Lung microvascular endothelial cell (primary cell): ENCODE measurements at places on chromosomes 3 and 15. TPM values are rescaled to one million over a fixed set of nuclear protein-coding genes. Genes with fewer than 3 reads are reported as not detected.

DNA sequence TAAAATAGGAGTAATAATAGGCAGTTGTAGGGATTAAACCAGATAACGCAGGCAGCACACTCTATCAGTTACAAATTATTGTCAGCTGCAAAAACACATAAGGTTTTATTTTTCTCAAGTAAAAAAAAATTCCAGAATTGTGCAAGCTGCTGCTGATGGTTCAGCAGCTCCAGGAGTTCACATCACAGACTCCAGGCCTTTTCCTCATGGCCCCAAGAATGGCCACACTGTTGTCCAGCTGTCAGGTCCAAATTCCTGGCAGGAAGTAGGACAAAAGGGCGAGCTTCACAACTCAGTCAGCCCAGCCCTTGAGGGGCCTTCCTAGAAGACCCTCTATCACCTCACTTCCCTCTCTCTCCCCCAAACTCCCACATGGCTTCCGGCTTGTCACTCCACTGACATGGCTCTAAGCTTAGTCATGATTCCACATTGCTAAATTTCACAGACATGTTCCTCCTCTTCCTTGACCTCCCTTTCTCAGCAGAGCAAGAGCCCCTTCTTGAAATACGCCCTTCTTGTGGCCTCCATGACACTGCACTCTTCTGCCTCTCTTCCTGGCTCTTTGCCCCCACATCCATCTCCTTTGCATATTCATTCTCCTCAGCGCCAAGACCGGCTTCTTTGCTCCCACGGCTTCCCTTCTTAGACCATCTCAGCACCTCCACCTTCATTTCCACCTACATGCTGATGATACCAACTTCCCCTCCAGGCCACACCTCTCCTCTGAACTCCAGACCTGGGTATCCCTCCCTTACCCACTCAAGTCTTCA lies 27.4 kb upstream of the FAM174B start:
- no peak for DNase-seq

GRCh38 chr15:29242456-29243242 lies 27.0 kb downstream of the NSMCE3 start:
- no peak for DNase-seq

GRCh38 chr3:36707623-36708409 lies 56.5 kb downstream of the DCLK3 start:
- DNase-seq: peak; percentile 24

DNA sequence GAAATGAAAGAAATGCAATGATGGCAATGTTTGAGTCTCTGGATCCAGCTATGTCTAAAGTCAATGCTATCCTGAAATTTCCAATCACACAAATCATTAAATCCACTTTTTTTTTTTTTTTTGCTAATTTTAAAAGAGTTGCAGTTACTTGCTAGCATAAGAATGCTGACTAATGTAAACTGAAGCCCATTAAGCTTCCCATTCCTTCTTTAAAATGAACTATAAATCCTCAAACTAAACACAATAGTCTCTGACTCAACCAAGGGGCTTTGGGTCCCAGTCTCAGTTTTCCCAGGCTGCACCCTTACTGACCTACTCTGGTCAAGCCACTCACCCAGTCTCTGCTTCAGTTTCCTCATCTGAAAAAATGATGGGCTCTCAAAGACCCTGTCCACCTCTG lies 361.1 kb downstream of the ERC2 start:
- no peak for DNase-seq

Gene C15orf62
- 0.22 and 0.40 TPM in 2 replicates for total RNA-seq

Gene ARRDC4
- total RNA-seq: 0.79 and 0.87 TPM in 2 replicates

Gene RTP1
- not detected in 2 replicates for total RNA-seq

DNA sequence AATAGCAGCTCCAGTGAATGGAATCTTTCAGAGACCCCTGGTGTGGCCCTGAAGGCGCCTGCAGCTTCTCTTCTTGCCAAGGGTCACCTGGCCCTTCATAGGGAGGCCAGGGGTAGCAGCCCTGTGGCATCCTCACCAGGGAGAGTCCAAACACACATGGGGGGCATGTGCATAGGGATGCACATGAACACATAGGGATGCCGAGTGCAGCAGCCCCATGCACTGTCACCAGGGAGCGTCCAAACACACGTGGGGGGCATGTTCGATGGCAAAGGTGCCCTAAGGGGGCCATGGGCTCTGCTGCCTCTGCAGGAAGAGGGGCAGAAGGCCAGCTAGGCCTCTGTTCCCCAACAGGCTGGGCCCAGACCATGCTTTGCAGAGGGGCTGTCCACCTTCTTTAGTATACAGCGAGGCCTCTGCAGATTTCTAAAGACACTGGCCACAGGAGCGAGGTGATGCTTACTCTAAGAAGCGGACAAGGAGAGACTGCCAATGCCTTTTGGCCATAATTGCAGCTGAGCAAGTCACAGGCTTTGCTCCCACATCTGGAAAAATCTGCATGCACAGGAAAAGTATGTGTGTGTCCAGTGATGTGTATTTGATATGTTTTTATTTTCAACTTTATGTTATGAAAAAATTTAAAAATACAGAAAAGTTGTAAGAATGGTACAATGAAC lies 21.0 kb downstream of the ANAPC13 start:
- DNase-seq: no peak

GRCh38 chr3:48970586-48970985 lies 19.5 kb upstream of the P4HTM start:
- DNase-seq: no peak

GRCh38 chr15:91678003-91678402 lies 175.5 kb upstream of the SLCO3A1 start:
- DNase-seq: no peak

GRCh38 chr3:8574040-8574669 lies 70.4 kb downstream of the SSUH2 start:
- no peak for DNase-seq

DNA sequence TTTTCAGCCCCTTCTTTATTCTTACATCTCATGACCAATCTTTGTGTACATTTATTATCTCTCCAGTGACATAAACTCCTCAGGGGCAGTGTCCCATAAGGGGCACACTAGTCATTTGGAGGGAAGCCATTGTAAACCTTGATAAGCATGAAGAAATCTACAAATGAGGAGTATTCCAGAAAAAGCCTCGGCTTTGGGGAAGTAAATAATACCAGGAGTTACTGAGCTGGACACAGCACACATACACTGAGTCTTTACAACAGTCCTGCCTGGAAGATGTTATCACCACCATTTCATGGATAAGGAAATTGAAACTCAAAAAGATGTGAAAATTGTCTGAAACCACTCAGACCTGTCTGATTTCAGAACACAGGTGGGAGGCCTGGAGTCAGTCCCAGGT lies 15.4 kb upstream of the POLR2M start:
- DNase-seq: no peak

DNA sequence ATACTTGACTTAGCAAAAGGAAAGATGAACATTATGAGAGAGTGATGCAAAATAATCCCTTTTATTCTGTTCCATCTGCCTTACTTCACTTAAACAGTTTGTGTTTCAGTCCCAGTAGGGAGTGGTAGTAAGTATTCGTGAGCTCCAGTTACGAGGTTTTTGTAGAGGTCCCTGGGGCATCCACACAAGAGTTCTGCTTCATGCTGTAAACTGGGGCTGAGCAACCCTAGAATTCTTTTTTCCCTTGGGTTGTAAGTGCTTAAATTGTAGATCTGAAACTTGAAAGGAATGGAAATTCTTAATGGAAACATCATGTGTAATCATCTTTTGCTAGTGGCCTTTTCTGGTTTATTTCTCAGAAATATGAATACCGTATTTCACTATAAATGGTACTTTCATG lies 79.5 kb downstream of the SEMA6D start:
- no peak for DNase-seq

Gene VPS8
- total RNA-seq: 36.0 and 47.8 TPM in 2 replicates

DNA sequence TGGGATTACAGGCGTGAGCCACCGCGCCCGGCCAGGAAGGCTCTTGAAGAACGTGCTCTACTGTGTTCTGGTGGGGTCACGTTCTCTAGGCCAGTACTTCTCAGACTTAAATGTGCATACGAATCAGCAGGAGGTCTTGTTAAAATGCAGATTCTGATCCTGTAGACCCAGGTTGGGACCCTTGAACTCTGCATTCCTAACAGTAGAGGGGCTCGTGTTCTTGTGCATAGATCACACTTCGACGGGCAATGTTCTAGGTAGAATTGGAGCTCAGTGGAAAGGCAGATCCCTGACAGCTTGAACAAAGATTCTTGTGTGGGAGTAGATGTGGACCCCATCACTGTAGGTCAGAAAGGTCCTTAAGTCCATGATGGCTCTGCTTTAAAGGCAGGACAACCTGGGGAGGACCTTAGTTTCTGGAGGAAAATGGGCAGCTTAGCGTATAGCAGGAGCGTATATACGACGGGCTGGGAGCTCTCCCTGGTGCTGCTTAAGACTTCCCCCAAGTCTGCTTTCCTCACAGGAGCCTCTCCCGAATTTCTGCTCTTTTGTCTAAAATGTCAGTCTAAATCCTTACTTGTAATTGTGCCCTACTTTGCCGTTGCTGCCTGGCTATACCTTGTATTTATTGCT lies 16.9 kb upstream of the FAM81A start:
- DNase-seq: no peak

Gene CHRNA7
- total RNA-seq: 0.65 TPM in 1 of 2 replicates, not detected in the other

Gene LIPC
- total RNA-seq: 0.22 TPM in 1 of 2 replicates, not detected in the other

GRCh38 chr3:99863588-99863987 lies 45.9 kb downstream of the CMSS1 start:
- no peak for DNase-seq

DNA sequence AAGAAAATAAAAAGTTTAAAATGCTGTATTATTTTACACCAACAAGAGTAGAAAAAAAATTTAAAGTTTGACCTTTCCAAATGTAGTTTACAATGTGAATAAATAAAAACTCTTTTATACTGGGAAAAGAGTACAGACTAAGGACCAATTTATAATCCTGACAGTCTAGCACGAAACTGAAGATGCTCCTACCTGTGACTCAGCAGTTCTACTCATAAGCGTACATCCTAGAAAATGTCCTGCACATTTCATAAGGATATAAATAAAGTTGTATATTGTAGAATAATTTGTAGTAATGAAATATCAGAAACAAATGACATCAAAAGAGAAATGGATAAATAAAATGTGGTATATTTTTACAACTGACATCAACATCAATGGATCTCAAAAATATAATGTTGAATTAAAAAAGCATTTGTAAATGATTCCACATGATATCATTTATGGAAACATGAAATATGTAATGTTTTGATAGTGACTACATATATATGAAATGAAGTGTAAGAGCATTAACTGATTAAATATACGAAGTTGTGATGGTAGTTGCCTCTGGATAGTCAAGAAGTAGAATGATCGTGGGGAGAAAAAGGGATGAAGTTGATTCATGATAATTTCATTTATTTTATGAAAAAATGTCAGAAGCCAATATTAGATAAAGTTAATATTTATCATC lies 161.3 kb upstream of the CBLB start:
- DNase-seq: no peak

- DNase-seq: no peak
Observed at GRCh38 chr3:197598404-197598980, 42.7 kb upstream of the BDH1 start.

DNA sequence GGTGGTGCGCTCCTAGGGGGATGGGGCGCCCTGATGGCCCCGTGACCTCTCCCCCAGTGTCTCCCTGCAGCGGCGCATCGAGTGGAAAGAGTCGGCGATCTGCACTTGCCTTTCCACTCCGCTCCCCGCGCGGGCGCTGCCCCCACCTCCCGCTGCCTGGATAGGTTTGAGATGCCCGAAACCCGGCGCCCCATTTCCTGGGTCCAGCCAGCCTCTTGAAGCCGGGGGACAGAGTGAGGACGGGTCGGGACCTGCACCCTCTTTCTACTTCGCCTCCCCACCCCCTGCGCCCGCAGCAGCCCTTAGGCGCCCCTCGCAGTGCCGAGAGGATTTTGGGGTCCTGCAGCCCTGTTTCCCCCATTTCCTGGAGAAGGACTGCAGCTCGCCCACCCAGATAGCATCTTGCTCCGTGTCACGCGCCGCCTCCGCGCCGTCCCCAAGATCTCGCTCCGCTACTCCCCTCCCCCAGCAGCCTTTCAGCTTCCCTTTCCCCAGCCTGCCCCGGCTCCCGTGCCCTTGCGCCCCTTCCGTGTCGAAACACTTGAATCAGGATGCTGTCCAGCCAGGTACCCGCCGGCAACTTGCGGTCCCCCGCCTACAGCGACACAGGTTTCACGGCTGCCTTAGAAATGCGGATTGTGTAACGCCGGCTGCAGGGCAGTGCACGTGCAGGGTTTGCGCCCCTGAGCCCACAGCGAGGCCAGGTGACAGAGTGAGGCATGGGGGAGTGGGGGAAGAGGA lies 519 bp downstream of the ABHD6 start:
- peak; percentile 22 for DNase-seq

Gene AHSG
- not detected in 2 replicates for total RNA-seq
